ENCODE measurements at places on chromosomes 13 and 19. TPM values are rescaled to one million over a fixed set of nuclear protein-coding genes. Genes with fewer than 3 reads are reported as not detected.

- no peaks in the 10 kb centered on the region for H3K27me3 ChIP-seq
- H3K36me3 ChIP-seq: peaks cover 15% of the 10 kb centered on the region
- no peak overlapping the region for H3K27ac ChIP-seq
- H3K4me3 ChIP-seq: no peak overlapping the region
- DNase-seq: peak; percentile 70
Observed at GRCh38 chr19:518598-519231, 11.4 kb downstream of the TPGS1 start.

DNA sequence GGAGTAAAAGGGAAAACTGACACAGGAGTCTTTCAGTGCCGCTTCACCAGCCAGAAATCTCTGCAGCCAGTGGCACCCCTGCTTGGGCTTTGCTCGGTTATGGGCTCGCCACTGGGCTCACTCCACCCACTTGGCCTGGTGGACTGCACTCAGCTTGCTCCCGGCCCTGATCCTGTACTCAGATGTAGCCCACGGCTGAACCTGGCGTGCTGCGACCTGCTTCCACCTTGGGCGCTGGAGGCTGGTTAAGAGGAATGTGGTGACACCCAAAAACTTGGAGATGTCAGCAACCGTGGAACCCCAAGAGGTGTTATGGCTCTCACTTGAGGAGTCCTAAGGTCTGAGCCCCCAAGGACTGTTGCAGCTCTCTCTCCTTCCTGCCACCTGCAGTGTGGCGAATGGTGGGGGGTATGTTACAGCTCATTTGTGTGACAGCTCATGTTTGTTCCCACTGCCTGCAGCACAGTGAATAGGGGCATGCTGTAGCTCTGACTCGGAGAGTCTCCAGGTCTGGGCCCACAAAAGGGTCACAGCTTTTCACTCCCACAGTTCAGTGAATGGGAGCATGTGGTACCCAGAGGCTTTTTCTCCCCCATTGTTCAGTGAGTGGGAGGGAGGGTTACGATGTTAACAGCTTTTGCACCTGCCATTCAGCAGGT is 1124.5 kb upstream of the ATXN8OS start:
- no peaks in the 10 kb centered on the region for H3K4me1 ChIP-seq
- no peaks in the 10 kb centered on the region for H3K36me3 ChIP-seq
- no peak for DNase-seq
- no peak overlapping the region for H3K4me3 ChIP-seq
- no peaks in the 10 kb centered on the region for H3K27me3 ChIP-seq

Gene LYPD4
- total RNA-seq: not detected

- peaks cover 27% of the 10 kb centered on the region for H3K36me3 ChIP-seq
- peaks cover 35% of the 10 kb centered on the region for H3K4me1 ChIP-seq
- no peak for DNase-seq
- H3K27ac ChIP-seq: no peak overlapping the region
- no peaks in the 10 kb centered on the region for H3K27me3 ChIP-seq
Observed at GRCh38 chr13:23778879-23779278, 110.3 kb downstream of the MIPEP start.

Gene CEACAM20
- total RNA-seq: not detected

- H3K4me3 ChIP-seq: peak overlapping the region; percentile 100
- no peaks in the 10 kb centered on the region for H3K27me3 ChIP-seq
- peak; percentile 90 for DNase-seq
- H3K4me1 ChIP-seq: peaks cover 33% of the 10 kb centered on the region
- H3K36me3 ChIP-seq: peaks cover 6% of the 10 kb centered on the region
- H3K27ac ChIP-seq: peak overlapping the region; percentile 100
Observed at GRCh38 chr19:13152974-13153568, 2.9 kb downstream of the IER2 start.

Gene LMTK3
- total RNA-seq: 20.4 TPM

Gene ZNF793
- total RNA-seq: 29.7 TPM

- H3K27ac ChIP-seq: no peak overlapping the region
- no peak overlapping the region for H3K4me3 ChIP-seq
- DNase-seq: no peak
- no peaks in the 10 kb centered on the region for H3K36me3 ChIP-seq
- H3K27me3 ChIP-seq: no peaks in the 10 kb centered on the region
- H3K4me1 ChIP-seq: no peaks in the 10 kb centered on the region
Observed at GRCh38 chr19:8680676-8681344, 17.8 kb downstream of the ACTL9 start.

- peaks cover 53% of the 10 kb centered on the region for H3K36me3 ChIP-seq
- no peak overlapping the region for H3K27ac ChIP-seq
- no peak for DNase-seq
- H3K4me1 ChIP-seq: no peaks in the 10 kb centered on the region
- no peaks in the 10 kb centered on the region for H3K27me3 ChIP-seq
- H3K4me3 ChIP-seq: no peak overlapping the region
Observed at GRCh38 chr19:5605362-5605761, 17.2 kb downstream of the SAFB2 start.

GRCh38 chr13:20124303-20124702 is 36.5 kb downstream of the GJA3 start:
- H3K4me3 ChIP-seq: no peak overlapping the region
- DNase-seq: no peak
- peaks cover 9% of the 10 kb centered on the region for H3K4me1 ChIP-seq
- peaks cover 14% of the 10 kb centered on the region for H3K27me3 ChIP-seq
- H3K27ac ChIP-seq: no peak overlapping the region

Gene CRB3
- total RNA-seq: 20.6 TPM

DNA sequence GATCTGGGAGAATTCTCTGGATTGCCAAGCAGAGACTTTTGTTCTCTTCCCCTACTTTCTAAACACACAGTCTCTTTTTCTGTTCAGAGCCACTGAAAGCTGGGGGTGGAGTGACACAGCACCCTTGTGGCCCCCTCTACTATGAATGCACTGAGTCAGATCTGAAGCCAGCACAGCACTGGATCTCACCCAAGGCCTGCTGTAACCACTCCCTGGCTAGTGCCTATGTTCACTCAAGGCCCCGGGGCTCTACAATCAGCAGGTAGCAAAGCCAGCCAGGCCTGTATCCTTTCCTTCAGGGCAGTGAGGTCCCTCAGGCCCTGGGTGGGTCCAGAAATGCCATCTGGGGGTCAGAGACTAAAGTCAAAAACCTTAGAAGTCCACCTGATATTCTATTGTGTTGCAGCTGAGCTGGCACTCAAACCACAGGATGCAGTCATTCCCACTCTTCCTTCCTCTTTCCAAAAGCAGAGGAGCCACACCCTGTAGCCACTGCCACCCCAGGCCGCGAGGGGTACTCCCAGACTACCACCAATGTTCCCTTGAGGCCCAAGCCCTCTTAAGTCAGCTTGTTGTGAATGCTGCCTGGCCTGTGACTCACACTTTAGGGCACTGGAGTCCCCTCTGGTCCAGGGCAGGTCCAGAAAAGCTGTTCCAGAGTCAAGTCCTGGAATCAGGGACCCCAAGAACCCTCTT is 110.1 kb upstream of the RXFP2 start:
- no peak overlapping the region for H3K27ac ChIP-seq
- peaks cover 24% of the 10 kb centered on the region for H3K4me1 ChIP-seq

Gene SNRPD2
- 440 TPM for total RNA-seq

GRCh38 chr13:98919566-98919965 is 58.3 kb downstream of the DOCK9 start:
- peaks cover 3% of the 10 kb centered on the region for H3K36me3 ChIP-seq
- H3K27ac ChIP-seq: no peak overlapping the region
- H3K27me3 ChIP-seq: no peaks in the 10 kb centered on the region
- no peak for DNase-seq
- no peak overlapping the region for H3K4me3 ChIP-seq

DNA sequence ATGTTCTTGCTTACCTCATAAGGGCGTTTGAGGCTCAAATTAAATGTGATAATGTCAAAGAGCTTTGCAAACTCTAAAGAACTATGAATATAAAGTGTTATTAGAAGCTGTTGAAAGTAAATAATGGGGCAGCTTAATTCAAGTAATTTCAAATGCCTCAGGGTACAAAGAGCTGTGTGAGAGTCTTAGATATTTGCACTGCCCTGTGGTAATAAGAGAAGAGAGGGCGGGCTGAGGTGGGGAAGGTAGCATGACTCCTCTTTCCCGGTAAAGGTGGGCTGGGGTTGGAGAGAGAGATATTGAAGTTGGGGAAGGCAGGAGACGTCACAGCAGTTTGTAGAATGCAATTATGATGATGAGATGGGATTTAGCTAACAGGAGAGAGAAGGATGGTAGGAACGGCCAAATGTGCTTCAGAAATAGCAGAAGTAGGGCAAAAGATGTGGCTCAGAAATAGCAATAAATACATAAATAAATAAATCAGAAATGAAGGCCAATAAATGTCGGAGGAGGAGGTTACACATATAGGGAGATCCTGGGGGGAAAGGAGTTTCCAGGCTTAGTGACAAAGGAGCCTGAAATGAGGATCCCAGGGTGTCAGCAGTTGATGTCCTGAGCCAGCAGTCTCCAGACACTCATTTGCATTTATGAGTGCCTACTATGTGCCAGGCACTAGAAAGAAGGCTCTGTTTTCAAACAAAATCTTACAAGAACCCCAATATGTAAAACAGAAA is 35.7 kb upstream of the RCBTB2 start:
- no peak overlapping the region for H3K4me3 ChIP-seq
- no peaks in the 10 kb centered on the region for H3K36me3 ChIP-seq
- peaks cover 32% of the 10 kb centered on the region for H3K4me1 ChIP-seq
- H3K27ac ChIP-seq: peak overlapping the region; percentile 41

DNA sequence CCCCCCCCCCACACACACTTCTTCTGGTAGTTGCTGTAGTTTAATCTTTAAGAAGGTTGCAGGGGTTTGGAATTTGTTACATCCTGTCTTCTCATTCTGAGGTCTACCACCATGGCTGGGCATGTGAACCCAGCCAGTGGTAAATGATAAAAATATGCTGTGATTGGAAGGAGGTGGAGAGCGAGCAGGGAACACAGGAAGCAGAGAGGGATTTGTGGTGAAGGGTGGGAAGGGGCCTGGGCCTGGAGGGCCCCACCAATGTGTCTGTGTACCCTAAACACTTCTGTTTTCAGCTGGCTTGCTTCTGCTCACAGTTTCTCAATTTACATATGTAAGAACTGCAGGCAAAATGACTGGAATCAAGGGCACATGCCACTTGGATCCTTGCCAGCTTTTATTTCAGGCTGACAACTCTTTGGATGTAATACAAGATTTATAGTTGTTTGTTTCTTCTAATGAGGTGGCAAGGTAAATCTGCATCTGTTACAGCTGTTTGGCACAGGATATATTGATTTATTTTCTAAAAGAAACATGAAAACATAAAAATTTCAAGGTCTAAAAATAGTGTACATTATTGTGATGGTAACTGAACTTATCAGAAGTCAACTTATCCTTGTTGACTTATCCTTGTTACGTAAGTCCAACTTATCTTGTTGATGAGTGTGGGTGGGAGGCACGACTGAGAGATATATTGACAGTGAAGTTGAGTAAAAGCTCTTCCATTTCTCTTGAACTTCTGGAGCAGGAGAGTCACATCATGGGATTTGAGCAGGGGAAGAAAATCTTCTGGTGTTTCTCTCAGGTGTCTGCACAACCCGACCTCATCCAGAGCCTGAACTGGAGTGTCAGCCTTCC is 313.2 kb downstream of the SHISA2 start:
- no peak overlapping the region for H3K4me3 ChIP-seq
- H3K27ac ChIP-seq: peak overlapping the region; percentile 47
- H3K27me3 ChIP-seq: no peaks in the 10 kb centered on the region
- H3K36me3 ChIP-seq: no peaks in the 10 kb centered on the region
- no peak for DNase-seq
- H3K4me1 ChIP-seq: peaks cover 22% of the 10 kb centered on the region

- H3K4me3 ChIP-seq: peak overlapping the region; percentile 48
- DNase-seq: no peak
- peak overlapping the region; percentile 99 for H3K27ac ChIP-seq
Observed at GRCh38 chr13:28754698-28755545, 36.2 kb upstream of the SLC46A3 start.

DNA sequence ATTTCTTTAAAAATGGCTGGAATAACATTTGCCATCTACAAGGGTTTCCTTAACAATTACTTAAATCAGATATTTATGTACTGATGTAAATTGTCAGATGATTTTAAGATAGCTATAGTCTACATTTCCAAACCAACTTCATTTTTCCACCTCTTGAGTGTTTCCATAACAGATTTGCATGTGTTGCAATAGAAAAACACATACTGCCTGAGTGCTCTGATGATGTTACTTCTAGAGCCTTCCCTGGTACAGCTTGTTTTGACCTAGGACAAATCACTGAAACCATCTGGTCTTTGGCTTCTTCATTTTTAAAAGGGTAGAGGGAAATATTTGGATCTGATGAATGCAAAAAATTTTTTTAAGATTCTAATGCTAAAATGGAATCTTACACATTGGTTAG is 245.9 kb downstream of the PCDH9 start:
- H3K4me3 ChIP-seq: no peak overlapping the region
- no peaks in the 10 kb centered on the region for H3K4me1 ChIP-seq
- no peak overlapping the region for H3K27ac ChIP-seq
- H3K36me3 ChIP-seq: no peaks in the 10 kb centered on the region

Gene CBY2
- not detected for total RNA-seq

DNA sequence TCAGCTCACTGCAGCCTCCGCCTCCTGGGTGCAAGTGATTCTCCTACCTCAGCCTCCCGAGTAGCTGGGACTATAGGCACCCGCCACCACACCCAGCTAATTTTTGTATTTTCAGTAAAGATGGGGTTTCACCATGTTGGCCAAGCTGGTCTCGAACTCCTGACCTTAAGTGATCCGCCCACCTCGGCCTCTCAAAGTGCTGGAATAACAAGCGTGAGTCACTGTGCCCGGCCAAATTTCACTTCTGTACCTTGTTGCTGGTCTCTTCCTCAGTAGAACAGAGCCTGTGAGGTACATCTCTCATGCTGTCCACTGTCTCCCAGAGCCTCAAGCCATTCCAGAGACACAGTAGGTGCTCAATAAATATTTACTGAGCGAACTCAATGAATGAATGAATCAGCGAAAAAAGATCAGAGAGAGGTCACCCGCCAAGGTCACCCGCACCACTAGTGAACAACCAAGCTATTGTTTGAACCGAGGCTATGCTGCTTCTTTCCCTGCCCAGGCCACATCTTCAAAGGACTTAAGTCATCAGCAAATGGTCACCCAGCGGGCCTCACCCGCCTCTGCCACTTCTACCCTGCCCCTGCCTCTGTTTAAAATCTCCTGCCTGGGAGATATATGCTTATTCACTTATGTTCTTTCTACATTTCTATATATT is 9.3 kb downstream of the TMEM143 start:
- H3K27me3 ChIP-seq: no peaks in the 10 kb centered on the region
- no peaks in the 10 kb centered on the region for H3K36me3 ChIP-seq
- no peak for DNase-seq
- H3K4me1 ChIP-seq: no peaks in the 10 kb centered on the region
- no peak overlapping the region for H3K27ac ChIP-seq

DNA sequence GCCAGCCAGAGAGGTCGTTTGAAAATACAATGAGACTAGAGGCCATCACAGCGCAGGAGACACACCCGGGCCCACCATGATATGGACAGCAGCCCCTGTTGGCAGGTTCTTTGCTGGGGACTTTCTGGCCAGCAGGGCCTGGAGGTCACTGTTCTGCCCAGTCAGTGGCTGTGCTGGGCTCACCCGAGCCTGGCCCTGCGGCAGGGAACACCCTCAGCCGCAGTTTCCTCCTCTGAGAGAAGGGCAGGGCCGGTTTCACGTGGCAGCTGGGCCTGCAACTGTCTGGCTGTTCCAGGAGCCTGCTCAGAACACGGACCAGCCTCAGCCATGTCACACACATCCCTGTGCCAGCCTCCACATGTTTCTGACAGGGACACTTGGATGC is 39.4 kb downstream of the ADPRHL1 start:
- H3K27me3 ChIP-seq: peaks cover 3% of the 10 kb centered on the region
- no peak overlapping the region for H3K27ac ChIP-seq
- H3K4me3 ChIP-seq: no peak overlapping the region
- no peak for DNase-seq
- H3K4me1 ChIP-seq: no peaks in the 10 kb centered on the region
- peaks cover 2% of the 10 kb centered on the region for H3K36me3 ChIP-seq

GRCh38 chr13:99124794-99125316 is 75.8 kb upstream of the UBAC2 start:
- no peaks in the 10 kb centered on the region for H3K36me3 ChIP-seq
- no peak for DNase-seq
- no peaks in the 10 kb centered on the region for H3K27me3 ChIP-seq

Gene NEK5
- total RNA-seq: 5.1 TPM

Gene CEACAM4
- not detected for total RNA-seq

Measured in mesothelial cell of epicardium (in vitro differentiated cells).